ENCODE measurements at places on chromosomes 3 and 15. TPM values are rescaled to one million over a fixed set of nuclear protein-coding genes. Genes with fewer than 3 reads are reported as not detected.

Gene CYP1A1
- 0.27 TPM for total RNA-seq

Gene LRRK1
- 11.3 TPM for total RNA-seq

Gene FBXW12
- not detected for total RNA-seq

Gene GXYLT2
- 140 TPM for total RNA-seq

GRCh38 chr3:132650153-132650552 lies 9.5 kb downstream of the ACAD11 start:
- DNase-seq = no peak

DNA sequence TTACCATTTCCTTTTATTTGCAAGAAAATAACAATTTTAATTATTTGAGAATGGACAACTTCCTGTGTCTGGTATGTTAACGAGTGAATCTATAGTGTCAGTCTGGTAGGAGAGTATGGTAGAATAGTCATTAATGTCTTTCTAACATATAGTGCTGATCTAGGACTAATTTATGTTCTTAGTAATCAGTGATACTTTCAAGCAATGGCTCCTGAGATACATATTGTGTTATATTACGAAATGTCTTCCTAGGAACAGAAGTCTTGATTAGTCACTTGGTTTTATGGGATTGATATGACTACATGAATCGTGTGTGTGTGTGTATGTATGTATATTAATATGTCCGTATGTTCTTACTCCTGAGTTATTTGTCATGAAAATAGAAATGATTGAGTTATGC lies 66.6 kb upstream of the PAQR5 start:
- DNase-seq = no peak

GRCh38 chr3:59411694-59412093 lies 361.9 kb upstream of the CFAP20DC start:
- no peak for DNase-seq
